ENCODE measurements at places on chromosomes 3 and 15.

DNA sequence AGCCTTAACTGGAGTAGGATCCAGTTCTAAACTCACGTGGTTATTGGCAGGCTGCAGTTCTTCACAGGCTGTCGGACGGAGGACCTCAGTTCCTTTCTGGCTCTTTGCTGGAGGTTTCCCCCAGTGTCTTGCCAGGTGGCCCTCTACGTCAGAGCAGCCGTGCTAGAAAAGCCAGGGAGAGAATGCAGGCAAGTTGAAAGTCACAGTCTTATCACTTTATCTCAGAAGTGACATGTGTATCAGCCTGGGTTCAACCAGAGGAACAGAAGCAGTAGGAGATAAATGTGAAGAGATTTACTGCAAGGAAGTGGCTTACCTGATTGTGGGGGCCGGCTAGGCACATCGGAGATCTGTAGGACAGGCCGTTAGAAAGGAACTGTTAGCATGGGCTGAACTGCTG is 125.3 kb upstream of the BNIP2 start:
- DNase-seq = no peak

- DNase-seq = no peak
Measured at GRCh38 chr15:61839546-61839945, 220.7 kb downstream of the VPS13C start.

- DNase-seq = no peak
Measured at GRCh38 chr3:141680620-141681389, 57.3 kb upstream of the RNF7 start.

- DNase-seq = no peak
Measured at GRCh38 chr3:73485877-73486330, 138.8 kb downstream of the PDZRN3 start.

GRCh38 chr3:185362850-185363661 is at the start of gene MAP3K13:
MAP3K13 (plus strand) TSS chr3:185363136; CDS start chr3:185428582, 65,446 bp downstream.
- DNase-seq = peak; percentile 40

DNA sequence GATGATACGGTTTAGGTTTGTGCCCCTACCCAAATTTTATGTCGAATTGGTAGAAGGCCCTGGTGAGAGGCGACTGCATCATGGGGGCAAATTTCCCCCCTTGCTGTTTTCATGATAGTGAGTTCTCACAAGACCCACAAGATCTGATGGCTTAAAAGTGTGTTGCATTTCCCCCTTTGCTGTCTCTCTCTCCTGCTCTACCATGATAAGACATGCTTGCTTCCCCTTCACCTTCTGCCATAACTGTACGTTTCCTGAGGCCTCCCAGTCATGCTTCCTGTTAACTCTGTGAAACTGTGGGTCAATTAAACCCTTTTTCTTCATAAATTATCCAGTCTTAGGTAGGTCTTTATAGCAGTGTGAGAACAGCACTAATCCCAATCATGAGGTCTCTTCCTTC is 381.2 kb downstream of the RSL24D1 start:
- DNase-seq = no peak

GRCh38 chr3:116318370-116318769 is 126.9 kb downstream of the LSAMP start:
- DNase-seq = no peak

DNA sequence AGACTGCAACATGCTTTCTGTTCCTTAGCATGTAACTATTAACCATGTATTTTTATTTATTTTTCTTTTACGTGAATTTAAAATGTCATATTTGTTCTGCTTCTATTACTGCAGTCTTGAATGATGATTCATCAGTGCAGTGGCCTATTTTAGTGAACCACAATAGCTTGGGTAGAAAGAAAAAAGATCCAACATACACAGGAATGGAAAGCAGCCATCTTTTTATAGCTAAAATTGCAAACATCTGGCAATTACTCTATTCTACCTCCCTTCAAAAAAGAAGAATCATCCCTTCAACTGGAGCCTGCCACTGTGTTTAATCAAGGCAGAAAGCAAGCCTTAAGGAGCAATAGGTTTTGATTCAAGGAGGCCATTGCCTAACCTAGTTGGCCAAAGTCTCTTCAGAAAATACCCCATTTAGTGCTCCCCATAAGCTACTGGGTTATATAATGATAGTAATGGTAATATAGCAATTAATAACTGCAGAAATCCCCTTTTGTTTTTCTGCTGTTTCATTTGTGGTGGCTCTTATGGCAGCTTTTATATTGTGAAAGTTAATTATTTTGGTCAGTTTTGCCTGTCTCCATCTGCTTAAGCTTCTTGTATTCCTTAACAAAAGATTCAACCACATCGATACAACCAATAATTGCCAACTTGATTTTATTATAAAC is 267.3 kb downstream of the LPP start:
- DNase-seq = no peak

DNA sequence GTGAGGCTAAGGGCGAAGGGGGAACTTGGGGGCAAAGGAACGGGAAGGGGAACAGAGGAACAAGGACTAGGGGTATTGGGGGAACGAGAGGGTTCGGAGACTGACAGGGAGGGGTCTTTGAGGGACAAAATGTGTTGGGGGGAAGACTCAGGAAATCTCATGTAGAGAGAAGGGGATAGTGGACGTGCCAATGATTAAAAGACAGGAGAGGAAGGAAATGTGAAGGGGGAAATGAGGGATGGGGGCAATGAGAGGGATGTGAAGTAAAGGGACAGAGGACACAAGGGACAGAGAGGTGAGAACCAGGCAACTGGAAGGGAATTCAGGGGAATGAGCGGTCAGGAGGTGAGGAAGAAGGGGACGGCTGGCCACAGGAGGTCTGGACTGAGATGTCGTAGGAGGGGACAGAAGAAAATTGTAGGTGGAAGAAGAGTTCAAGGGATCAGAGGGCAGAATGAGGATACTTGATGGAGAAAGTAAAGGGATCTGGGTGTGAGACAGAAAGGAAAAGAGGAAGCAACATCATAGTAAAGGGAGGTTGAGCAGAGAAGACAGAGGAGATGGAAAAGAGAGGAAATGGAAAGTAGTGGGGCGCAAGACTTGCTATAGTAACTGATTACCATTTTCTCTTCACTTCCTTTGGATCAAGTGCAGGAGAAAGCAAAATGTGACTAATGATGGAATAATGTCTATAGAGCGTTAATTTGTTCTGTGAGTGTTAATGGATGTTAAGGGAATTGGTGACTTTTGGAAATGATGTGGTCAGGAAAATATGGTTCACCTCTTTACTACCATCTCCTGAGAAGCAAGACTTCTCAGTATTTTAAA is 749 bp downstream of the RAB8B start:
- no peak for DNase-seq

GRCh38 chr3:39150803-39151631 is 2.4 kb downstream of the CSRNP1 start:
- no peak for DNase-seq

DNA sequence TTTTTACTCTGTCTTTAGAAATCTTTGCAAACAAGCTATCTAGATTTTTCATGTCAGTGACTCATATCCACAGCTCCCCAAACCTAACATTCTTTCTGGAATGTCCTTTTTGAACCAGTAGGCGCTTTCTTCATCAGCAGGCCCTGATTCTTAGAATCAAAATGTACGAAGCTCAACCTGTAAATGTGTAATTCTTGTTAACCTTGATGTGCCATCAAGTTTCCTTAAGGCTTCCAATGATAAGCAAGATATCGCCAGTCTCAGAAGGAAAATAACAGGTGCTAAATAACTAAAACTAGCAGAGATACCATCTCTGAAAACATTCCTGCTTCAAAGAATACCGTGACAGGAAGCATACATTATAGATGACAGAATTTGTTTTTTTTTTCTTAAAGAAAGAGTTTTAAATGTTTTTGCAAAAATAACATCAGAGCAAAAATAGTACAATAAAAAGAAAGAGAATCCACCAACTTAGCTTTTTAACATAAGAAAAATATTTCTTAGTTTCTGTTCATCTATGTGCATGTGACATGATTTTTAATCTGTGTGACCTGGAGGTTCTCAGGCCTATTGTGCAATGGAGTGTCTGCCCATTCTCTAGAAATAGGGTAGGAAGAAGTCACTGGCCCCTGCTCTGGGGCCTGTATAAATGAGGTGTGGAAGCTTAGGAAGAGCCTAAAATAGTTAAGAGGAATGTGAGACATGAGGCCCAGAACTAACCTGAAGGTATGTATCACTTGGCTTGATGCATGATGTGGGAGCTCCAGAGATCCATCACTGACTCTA is 14.7 kb upstream of the SECISBP2L start:
- DNase-seq = no peak

GRCh38 chr3:8607234-8608040 is 37.2 kb downstream of the SSUH2 start:
- peak; percentile 31 for DNase-seq

All from progenitor cell of endocrine pancreas (in vitro differentiated cells).